CD8-positive, alpha-beta memory T cell (primary cell): ENCODE measurements at places on chromosomes 4 and X.

- DNase-seq = no peak
Observed at GRCh38 chr4:28435314-28435713, 1574.7 kb downstream of the STIM2 start.

DNA sequence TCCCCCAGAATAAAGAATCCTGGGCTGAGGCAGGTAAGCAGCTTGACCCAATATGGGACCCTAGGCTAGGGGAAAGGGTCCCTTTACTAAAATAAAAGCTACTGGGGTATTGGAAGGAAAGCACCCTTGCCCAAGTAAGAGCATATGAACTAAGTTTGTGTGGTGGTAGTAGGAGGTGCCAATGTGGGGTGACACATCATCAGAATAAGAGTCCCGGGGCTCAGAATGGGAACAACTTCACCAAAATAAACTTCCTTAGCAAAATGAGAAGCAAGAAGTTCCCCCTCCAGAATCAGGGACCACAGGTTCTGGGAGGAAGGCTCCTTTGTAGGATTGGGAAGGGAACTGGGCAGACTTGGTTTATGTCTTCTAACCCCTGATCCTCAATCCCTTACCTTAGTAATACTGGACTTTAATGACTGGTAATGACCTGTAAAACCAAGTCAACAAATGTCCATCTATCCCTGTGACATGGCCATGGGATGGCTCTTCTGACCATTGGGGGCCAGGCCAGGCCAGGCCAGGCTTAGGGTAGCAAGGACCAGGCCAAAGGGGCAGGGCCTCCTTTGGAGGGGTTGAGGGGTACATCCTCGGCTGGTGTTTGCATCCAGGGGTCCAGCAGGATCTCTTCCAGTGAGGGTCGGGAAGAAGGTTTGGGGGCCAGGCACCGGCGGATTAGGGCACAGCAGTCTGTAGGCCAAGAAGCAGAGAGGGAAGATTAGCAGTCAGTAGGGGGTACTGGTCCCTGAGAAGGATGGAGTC is 2.3 kb upstream of the SLC35A2 start:
- DNase-seq = no peak

DNA sequence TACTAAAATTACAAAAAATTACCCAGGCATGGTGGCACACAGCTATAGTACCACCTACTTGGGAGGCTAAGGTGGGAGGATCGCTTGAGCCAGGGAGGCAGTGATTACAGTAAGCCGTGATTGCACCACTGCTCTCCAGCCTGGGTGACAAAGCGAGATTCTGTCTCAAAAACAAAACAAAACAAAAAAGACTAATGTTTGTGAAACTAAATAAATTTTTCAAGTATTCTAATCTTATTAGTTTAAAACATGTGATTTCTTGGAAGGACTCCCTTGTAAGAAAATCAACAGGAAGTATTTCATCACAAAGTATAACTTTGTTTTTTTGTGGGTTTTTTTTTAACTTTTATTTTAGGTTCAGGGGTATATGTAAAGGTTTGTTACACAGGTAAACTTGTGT is 89.6 kb downstream of the EGF start:
- DNase-seq = no peak

DNA sequence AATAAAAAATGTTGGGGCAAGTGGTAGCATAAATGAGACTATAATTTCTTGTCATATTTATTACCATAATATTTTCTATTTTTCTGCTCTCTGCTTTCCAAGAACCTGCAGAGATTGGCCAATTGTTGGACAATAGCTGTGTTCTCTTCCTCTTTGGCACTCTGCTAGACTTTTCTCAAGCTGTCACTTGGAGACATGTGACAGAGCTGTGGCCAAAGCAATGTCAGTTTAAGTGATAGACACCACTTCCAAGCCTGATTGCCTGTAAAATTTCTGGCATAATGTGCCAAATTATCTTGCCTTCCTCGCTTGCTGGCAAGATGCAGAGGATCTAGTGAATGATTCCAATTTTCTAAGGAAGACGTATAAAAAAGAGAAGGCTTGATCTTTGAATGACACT is 162.2 kb upstream of the NDST4 start:
- DNase-seq = no peak

DNA sequence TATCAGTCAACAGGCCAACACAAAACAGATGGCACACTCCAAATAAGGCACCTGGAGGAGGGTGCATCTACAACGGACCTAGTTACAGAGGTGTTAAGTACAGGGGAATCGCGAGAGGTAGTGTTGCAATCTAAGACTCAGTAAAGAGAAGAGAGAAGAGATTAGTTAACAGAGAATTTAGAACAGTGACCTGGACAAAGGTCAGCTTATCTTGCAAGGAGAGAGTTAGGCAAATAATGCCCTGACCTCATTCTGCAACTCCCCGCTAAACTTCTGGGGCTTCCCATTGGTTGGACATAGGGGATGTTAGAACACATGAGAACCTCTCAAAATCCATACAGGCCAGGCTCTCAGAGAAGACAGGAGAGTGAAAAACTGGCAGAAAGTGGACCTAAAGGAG is 289.4 kb upstream of the GK2 start:
- no peak for DNase-seq

- no peak for DNase-seq
Observed at GRCh38 chr4:185020293-185020808, 2.1 kb downstream of the HELT start.

- no peak for DNase-seq
Observed at GRCh38 chr4:48261281-48261680, 8.4 kb downstream of the TEC start.

DNA sequence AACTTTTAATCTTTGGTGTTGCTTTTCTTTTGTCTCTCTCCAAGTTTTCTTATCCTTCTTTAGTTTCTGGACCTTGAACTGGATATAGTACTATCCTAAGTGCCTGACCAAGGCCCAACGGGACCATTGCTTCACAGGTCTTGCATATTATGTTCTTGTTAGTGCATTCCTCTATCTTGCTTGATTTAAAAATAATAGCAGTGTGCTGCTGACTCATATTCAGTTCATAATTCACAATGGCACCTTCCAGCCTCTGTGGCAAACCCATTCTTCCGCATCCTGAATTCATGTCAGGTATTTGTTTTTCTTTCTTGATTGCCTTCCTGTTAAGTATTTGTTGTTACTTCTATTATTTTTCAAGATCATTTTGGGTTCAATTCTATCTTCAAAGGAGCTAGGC is 197.1 kb upstream of the GIMD1 start:
- DNase-seq = no peak

DNA sequence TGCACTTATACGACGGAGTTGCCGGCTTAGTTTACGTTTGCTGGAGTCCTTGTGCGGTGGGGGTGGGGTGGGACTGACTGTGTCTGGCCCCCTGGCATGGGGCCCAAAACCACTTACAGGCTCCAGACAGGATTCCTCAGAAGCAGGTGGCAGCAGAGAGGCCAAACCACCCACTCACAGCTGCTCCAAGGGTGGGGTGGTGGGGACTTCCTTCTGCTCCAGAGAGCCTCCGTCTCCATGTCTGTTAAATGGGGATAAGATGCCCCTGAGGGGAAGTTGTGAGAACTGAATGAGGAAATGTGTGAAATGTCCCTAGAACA is 36.7 kb downstream of the PSAPL1 start:
- DNase-seq = no peak

GRCh38 chr4:187887906-187888305 is 107.7 kb upstream of the ZFP42 start:
- no peak for DNase-seq

DNA sequence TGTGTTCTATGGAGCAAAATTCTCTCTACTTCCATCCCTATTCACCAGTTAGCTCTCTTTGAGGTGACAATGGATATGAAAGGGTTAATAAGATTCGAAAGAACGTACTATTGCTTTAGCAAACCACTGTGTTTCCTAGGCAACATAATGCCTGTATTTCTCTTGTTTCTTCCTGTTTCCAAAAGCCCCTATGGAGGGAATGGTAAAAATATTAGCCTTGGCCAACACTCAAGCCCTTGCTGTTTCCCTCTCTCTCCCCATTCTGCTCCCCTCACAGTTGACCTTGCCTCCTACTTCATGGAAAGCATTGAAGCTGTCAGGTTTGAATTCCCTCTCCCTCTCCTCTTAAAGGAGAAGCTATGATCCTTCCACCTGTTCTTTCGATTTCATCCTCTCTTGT is 9.6 kb upstream of the PGRMC1 start:
- no peak for DNase-seq

DNA sequence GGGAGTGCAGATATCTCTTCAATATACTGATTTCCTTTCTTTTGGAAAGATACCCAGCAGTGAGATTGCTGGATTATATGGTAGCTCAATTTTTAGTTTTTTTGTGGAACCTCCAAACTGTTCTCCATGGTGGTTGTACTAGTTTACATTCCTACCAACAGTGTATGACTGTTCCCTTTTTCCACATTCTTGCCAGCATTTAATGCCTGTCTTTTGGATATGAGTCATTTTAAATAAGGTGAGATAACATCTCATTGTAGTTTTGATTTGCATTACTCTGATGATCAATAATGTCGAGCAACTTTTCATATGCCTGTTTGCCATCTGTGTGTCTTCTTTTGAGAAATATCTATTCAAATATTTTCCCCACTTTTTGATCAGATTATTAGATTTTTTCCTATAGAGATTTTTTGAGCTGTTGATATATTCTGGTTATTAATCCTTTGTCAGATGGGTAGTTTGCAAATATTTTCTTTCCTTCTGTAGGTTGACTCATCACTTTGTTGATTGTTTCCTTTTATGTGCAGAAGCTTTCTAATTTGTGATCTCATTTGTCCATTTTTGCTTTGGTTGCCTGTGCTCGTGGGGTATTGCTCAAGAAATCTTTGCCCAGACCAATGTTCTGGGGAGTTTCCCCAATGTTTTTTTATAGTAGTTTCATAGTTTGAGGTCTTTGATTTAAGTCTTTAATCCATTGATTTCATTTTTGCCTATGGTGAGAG is 552.7 kb downstream of the ZNF674 start:
- no peak for DNase-seq

GRCh38 chr4:173370130-173370476 is 651 bp upstream of the SAP30 start:
- DNase-seq = peak; percentile 57

DNA sequence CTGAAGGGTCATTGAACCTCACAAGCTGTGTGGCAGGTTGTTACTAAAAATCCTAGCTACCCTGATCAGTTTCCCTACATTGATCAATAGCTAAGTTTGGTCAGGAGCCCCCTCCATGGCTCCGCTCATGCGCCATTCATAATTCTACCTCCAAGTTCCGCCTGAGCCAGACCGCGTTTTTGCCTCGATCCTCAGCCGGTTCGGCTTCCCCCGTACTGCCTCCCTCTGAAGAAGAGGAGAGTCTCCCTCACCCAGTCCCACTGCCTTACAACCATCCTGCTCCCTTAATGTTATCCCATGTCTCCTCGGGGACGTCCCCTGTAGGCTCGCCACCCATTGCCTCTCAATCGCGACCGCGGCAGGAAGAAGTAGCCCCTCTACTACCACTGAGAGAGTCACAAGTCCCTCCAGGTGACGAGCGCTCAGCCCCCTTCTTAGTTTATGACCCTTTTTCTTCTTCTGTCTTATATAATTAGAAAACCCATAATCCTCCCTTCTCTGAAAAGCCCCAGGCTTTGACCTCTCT is 158.2 kb downstream of the DEFB131A start:
- DNase-seq = no peak

GRCh38 chr4:163568843-163569242 is 74.4 kb downstream of the TMA16 start:
- DNase-seq = no peak

- DNase-seq = no peak
Observed at GRCh38 chrX:139909712-139910111, 23.1 kb downstream of the ATP11C start.

GRCh38 chr4:20987191-20987590 is 286.9 kb downstream of the PACRGL start:
- DNase-seq = no peak

DNA sequence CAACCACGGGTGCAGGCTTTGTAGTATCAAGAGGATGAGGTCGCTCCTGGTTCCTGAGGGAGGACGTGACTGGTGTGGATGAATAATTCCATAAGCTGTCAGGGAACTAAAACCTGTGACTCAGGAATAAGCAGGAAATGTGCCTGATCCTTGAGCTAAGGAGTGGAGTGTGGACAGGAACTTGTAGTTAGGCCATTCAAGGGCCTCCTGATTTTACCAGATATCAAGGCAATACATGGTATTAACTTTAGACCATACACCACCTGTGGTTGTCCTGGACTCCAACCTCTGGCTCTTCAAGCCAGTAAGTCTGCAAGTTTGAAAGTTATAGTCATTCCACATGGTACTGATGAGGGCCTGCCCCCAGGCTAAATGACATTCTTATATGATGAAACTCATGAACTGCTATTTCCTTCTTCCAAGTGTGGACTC is 12.1 kb upstream of the ING2 start:
- no peak for DNase-seq

DNA sequence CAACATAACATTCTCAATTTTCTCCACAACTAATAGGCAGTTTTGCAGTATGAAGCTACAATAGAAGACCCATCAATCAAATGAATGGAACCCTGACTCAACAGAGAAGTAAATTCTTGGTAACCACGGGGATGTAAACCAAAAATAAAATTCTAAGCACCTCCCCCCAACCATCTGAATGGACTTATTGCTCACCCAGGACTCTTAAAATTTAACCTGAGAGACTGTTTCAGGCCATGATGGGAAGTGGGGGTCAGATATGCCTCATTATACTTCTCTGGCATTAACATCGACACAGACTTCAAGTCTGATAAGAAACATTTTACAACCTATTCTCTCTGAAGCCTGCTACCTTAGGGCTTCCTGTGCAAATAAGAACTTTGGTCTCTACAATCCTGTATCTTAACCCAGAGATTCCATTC is 620.9 kb downstream of the TLL1 start:
- DNase-seq = no peak

DNA sequence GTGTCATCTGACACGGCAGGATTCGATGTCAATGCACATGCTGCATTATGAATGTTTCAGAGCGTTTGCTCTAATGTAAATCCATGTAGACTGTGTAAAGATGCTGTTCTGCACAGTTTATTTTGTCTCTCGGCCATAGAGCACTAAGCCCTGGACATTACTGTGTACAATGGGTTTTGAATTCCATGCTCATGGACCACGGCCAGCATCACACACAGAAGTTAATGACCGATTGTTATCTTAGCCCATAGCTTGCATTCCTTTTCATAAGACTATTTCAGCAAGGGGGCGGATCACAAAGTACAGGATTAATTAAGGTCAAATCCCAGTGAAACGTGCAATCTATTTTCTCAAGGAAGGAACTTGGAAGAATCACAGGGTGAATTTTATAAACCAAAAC is 286.1 kb upstream of the TENM3 start:
- DNase-seq = no peak

- no peak for DNase-seq
Observed at GRCh38 chr4:147037069-147037468, 91.4 kb upstream of the TTC29 start.

DNA sequence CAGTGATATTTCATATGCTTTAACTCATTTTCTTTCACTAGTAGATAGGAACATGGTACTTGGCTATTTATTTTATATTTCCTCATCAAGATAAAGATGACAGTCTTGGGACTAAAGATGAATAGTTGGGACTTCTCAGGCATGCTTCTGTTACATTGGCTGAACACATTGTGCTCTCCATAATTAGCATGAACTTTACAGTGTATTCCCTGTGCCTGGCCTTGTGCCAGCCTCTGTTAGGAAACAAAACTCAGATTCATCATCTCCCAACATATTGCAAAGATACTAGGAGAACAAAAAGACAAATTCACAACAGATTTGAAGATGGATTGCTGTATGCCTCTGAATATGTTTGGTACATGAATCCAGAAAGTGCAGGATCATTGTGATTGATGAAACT is 26.4 kb downstream of the GRIA2 start:
- no peak for DNase-seq

GRCh38 chr4:81723927-81724587 is 252.3 kb upstream of the RASGEF1B start:
- peak; percentile 8 for DNase-seq

GRCh38 chrX:13257223-13258051 is 62.4 kb downstream of the ATXN3L start:
- DNase-seq = no peak
